Muscle of leg (tissue), 16 donors: ENCODE measurements at places on chromosomes 12 and 14.

DNA sequence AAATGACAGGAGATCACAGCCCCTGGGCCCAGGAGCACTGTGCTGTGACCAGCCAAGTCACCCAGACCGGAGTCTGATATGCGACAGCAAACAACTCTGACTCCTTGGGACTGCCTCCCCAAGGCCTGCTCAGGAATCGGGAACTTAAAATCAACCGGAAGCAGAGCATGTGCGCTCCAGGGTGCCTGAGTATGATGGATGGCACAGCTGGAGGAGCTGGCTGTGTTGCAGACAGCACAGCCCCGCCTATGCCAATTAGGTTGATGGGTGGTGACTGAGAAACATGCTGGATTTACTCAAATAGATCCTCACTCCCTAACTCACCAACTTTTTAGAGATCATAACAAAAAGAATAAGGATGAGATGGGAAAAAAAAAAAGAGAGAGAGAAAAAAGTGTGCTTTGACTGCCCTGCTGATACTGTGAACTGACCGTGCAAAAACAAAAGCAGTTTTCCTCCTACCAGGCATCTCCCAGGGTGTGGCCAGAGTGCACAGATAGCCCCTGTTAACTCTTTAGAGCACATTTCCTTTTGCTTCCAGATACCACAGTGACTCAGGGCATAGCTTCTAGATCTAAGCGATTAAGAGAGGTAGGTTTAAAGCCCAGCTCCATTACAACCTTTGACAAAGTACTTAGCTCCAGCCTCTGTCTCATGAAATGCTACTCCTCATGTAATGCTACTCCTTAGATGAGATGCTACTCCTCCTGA is 27.4 kb upstream of the STON2 start:
- DNase-seq: peak; percentile 72

DNA sequence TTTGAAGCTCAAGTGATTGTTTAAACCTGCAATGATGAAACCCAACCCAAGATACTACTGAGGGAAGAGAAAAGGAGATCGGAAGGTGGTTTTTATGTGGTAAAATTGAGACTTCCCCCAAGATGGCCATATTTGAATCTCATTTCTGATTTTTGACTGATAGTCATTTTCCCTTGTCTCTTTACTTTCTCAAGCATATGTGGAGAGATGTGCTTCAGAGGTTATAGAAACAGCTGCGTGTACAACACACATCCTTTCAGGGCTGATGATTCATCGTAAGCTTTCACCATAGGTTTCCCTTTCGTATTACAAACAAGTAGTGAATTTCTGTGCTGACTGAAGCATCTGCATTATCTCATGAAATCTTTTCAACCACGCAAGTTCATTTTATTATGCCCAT is 276.2 kb downstream of the EMP1 start:
- DNase-seq: no peak

DNA sequence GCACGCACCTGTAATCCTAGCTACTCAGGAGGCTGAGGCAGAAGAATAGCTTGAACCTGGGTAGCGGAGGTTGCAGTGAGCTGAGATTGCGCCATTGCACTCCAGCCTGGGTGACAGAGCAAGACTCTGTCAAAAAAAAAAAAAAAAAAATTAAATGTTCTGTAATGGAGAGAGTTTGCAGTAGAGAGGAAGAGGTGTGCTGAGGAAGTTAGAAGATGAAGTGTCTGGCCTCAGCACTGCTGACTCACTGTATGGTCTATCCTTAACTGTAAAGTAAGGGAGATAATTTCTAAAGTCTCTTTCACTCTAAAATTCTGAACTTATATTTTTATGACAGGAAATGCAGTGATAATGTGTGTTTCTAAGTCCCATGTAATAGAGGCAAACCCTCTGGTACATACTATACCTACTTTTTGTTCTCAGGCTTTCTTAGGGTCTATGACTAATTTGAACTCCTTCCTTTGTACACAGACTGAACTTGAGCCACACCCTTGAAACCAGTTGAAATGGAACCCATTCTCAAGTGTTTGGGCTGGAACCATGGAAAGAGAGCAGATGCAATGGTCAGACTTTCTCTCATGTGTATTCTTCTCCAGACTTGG is 278.1 kb upstream of the FAR2 start:
- DNase-seq: no peak

GRCh38 chr12:92337128-92337527 is 191.5 kb upstream of the BTG1 start:
- DNase-seq: no peak

DNA sequence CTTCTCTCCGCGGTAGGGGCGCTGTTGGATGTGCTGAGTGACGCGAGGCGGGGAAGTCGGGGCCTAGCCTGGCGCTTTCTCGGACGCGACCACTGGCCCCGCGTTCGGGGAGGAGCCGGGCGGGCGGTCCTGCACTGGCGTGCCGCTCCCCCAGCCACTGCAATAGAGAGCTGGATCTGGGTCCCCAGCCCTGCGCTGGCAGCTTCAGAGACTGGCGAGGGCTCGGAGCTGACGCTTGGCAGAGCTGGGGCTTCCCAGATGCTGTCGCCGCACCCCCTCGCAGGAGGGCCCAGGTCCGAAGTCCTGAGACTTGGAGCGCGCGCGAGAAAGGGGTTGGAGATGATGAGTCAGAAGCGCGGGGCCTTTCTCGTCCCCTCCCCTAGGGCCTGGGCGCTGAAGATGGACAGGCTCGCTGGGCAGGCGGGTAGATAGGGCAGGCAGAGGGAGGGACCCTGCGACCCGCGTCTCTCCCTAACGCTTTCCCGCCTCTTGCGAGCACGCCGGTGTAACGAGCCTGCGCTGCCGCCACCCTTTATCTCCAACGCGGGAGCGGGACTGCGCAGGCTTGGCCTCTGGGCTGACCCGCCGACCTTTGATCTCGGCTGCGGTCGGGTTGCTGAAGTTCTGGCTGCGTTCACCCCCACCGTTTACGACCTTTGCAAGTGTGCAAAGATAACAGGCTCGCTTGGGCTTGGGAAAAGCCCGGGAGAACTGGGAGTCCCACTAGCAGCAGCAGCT is 3.0 kb downstream of the TMEM253 start:
- DNase-seq: peak; percentile 99

DNA sequence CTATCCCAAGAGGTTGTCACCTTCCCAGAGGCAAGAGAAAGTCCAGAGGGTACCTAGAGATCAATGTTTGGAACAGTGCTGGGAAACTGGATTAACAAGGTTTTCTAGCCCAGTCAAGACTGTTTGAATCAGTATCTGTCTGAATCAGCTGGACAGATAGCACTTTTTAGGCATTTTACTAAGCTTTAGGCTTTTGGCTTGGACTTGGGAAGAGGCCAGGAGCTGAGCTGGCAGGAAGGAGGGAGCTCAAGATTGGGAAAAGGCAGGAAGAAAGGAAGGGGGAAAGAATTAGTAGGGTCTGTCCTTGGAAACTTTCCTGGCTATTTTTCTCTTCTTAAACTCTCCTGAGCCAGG is 8.3 kb downstream of the IKZF4 start:
- peak; percentile 45 for DNase-seq

- no peak for DNase-seq
These were observed 42.9 kb upstream of the VRK1 start for GRCh38 chr14:96754162-96754844.

- no peak for DNase-seq
These were observed 259.6 kb upstream of the ATP2B1 start for GRCh38 chr12:89968151-89968700.

GRCh38 chr12:1628666-1629337 is at the start of gene WNT5B:
TSS of gene WNT5B (plus strand) at chr12:1629231. CDS start at chr12:1631355, 2,124 bp downstream.
- DNase-seq: peak; percentile 58

GRCh38 chr12:107395817-107396216 is 289.8 kb upstream of the PWP1 start:
- no peak for DNase-seq

DNA sequence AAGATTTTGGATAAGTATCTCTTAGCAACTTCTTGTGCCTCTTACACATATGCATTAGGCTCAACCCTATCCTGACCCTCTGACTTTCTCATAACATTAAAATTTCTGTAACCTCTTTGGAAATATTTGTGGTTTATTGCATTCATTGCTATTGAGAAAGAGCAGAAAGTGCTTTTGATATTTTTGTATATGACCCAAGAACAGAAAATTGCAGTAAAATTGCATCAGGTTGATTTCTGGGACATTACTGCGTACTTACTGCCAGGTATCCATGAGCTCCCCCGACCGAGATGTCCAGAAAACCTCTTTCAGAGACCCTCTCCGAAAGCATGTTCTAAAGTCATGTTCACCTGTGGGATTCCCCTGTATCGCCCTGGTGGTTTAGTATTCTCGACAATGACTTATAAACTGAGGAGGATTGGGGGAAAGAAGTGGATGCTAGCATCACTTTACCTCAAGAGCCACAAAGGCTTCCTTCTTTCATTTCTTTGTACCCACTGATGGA is 14.5 kb upstream of the IL22 start:
- no peak for DNase-seq

GRCh38 chr12:110280392-110280778 is 662 bp upstream of the ATP2A2 start:
- peak; percentile 64 for DNase-seq

- DNase-seq: no peak
These were observed 23.8 kb upstream of the PWP1 start for GRCh38 chr12:107661830-107662229.

DNA sequence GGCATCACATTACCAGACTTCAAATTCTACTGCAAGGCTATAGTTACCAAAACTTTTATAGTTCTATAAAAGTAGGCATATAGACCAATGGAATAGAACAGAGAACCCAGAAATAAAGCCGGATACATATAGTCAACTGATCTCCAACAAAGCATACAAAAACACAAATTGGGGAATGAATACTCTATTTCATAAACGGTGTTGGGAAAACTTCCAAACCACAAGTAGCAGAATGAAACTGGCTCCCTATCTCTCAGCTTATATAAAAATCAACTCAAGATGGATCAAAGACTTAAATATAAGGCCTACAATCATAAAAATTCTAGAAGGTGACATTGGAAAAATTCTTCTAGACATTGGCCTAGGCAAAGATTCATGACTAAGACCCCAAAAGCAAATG is 187.9 kb upstream of the PLXNC1 start:
- no peak for DNase-seq
